ENCODE measurements at places on chromosomes 5 and 9.

- DNase-seq: no peak
These were observed 19.4 kb downstream of the ERGIC1 start for GRCh38 chr5:172853355-172853975.

- DNase-seq: no peak
These were observed 22.0 kb downstream of the EXOC3 start for GRCh38 chr5:464843-465590.

DNA sequence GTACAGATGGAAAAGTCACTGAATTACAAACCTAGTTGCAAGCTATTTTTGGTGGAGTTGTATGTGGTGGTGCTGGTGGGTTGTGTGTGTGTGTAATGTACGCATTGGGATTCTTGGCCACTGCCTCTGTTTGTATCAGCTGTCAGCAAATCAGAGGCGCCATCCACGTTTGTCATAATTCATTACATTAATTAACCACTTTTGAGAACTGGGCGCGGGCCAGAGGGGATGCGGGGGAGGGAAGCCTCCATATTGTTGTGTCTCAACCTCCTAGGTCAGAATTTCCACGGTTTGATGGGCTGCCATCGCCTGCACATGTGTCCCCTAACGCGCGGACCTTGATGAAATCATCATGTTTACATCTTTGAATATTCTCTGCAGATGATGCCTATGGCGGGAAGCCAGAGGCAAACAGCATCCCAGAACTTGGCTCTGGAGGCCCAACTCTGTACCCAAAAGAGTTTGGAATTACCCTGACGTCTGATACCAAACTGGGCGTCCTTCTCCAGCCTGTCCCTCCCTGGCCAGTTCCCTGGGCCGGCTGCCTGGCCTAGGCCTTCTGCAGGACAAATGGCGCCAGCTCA, 54.9 kb downstream of the FGF18 start:
- no peak for DNase-seq

DNA sequence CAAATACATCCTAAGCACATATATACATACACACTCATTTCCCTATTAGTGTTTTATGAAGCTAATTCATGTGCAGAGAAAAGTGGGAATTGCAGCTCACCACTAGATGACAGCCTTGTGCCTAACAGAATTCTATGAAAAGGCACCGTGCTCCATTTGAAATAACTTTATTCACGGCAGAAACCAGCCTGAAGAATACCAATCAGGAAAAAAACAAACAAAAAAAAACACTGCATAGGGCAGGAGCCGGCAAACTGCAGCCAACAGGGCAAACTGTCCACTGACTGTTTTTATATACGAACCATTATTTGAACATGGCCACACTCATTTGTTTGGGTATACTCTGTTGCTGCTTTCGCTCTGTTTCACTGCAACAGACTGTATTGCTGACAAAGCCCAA, 33.6 kb downstream of the ERMP1 start:
- no peak for DNase-seq

- DNase-seq: no peak
These were observed 23.9 kb downstream of the HMGXB3 start for GRCh38 chr5:150024346-150024984.

GRCh38 chr5:103041071-103041676, 78.8 kb downstream of the GIN1 start:
- DNase-seq: no peak

GRCh38 chr5:61654876-61655275, 322.8 kb downstream of the ZSWIM6 start:
- DNase-seq: no peak

DNA sequence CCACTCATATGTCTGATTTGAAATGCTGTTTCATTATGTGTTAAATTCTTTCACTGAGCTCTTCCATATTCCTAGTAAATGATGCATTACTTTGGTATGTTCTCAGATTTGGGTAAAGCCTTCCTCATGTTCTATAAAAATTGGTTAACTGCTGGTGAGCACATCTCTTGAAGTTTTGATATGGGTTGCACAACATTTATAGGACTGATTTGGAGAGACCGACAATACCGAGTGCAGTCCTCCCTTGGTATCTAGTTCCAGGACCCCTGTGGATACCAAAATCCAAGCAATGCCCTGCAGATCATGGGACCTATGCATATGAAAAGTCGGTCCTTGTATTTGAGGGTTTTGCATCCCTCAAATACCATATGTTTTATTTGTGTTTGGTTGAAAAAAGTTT, 37.8 kb downstream of the WDR36 start:
- DNase-seq: no peak
